ENCODE measurements at places on chromosomes 3 and 15. TPM values are rescaled to one million over a fixed set of nuclear protein-coding genes. Genes with fewer than 3 reads are reported as not detected.

WNT7A gene
- not detected for polyA plus RNA-seq

GRCh38 chr3:33942483-33943150 lies 144.2 kb downstream of the PDCD6IP start:
- DNase-seq, result no peak

GRCh38 chr3:76383781-76384180 lies 598.4 kb upstream of the ZNF717 start:
- no peak for DNase-seq

DNA sequence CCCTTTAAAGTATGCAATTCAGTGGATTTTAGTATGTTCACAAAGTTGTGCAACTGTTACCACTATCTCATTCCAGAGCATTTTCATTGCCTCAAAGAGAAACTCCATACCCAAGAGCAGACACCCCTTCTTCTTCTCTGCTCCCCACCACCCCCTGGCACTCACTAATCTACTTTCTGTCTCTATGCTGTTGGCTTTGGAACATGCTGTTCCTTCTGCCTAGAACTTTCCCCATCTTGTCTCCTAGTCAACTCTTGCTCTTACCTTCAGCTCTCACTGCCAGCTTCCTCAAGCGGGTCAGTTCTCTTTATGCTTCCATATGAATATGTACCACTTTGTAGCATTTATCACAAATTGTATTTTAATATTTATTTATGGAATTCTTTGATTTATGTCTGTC lies 50.1 kb downstream of the TYRO3 start:
- no peak for DNase-seq

FOXB1 gene
- not detected for polyA plus RNA-seq

DNA sequence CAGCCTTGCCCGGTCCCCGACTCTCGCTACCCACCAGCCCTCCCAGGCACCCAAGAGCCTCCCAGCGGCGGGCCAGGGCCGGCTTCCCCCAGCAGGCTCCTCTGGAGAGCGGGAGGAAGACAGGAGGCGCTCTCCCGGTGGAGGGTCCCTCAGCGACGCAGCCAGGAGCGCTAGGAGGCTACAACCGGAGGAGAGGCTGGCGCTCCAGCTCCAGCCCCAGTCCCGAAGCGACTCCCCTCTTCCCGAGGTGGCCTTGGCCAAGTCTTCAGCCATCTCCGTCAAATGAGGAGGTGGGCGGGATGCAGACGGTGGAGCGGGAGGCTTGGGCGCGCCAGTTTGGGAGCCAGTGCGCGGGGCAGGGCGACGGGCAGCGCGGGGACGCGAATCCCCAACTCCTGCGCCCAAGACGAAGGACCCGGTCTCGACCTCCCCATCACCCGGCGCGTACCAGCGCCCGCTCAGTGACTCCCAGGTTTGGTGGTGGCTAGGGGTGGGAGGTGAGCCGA lies 722 bp downstream of the CHRNA3 start:
- no peak for DNase-seq

KBTBD12 gene
- 0.86 TPM for polyA plus RNA-seq

DNA sequence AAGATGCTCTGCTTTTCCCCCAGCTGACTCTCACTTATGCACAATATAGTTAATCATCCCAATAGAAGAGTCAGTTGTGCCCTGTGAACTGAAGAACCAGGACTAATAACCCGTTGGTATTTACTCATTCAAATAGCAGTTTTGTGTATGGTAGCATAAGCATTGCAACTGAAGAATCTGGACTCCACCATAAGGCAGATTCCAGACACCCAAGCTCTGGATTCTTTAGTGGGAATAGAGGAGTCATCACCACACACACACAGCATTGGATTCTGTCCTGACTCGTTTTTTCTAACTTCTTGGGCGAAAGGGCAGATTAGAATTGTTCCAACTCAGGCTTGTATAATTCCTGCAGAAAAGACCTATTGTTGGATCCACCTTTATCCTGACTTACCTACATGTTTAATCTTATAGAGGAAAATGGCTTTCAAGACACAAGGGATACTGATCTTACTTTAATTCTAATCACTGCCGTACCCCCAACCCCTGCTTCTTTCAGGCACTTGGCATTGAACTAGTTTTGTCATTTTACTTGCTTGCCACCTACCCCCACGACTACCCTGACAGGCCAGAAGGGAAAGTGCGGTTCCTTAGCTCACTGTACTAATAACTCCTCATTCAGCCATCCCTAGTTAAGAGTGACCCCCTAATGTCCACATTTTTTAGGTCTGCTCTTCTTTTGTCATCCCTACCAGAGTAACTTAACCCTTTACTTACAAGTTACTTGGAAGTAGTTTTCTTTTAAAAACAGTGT lies 42.3 kb downstream of the NKIRAS1 start:
- DNase-seq, result no peak

- no peak for DNase-seq
Observed at GRCh38 chr3:127543441-127543840, 47.1 kb downstream of the TPRA1 start.

GRCh38 chr3:189464799-189465198 lies 166.4 kb upstream of the TP63 start:
- DNase-seq, result no peak

PLCB2 gene
- polyA plus RNA-seq, result 7.8 TPM

DNA sequence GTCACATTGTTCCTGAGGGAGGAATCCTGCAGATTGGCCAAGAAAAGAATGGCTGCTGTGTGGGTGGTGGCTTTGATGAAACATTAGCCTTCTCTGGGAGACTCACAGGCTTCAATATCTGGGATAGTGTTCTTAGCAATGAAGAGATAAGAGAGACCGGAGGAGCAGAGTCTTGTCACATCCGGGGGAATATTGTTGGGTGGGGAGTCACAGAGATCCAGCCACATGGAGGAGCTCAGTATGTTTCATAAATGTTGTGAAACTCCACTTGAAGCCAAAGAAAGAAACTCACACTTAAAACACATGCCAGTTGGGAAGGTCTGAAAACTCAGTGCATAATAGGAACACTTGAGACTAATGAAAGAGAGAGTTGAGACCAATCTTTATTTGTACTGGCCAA lies 6.1 kb downstream of the PTX3 start:
- DNase-seq, result no peak

GRCh38 chr15:68789534-68790241 lies 31.0 kb downstream of the ANP32A start:
- DNase-seq, result no peak

UROC1 gene
- polyA plus RNA-seq, result 0.21 TPM

MEX3B gene
- polyA plus RNA-seq, result 49.7 TPM

DNA sequence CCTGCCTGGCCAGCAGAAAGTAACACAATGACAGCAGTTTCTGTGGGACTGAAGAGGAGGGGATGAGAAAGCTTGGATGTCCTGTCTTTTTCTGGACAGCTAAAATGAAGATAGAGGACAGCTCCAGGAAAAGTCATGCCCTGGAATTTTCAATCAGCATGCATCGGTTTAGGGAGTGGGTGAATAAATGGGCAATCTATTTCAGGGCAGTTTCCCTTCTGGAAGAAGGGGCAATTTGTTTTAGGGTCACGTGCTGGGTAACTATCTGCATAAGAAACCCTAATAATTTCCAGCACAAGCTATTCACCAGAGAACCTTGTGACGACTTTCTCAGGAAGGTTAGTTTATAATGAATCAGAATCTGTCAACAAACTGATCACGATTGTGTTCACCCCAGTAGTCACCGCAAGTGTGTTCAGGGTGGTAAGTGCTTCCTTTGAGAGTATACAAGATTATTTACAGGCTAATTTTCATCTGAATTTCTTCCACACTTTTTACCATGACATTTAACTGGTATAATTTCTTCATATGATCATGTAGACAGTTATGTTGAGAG lies 318.0 kb upstream of the GBE1 start:
- DNase-seq, result no peak

EEF1AKMT4 gene
- 2.8 TPM for polyA plus RNA-seq

DNA sequence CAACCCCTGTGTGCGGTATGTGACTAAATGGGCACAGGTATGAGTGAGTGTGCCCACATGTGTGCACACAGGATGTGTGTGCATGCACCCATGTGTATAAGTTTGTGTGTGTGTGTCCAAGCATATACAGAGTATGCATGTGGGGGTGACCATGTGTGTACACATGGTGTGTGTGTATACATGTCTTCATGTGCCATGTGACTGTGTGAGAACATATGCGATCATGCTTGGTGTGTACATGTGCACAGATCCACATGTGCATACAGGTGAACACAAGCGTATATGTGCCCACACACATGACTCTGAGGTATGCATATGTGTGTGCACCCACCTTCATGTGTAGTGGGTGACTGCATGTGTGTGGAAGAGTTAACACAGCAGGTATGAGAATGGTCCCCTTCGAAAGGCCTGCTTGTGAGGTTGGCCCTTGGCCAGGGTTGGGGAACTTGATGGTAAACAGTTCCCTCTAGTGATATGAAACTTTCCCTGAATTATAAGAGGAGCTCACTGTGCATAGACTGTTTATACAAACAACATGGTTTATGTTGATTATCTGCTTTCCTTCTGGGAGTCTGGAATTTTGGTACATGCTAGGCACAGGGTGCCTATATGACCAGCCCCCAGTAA lies 10.3 kb downstream of the PFKFB4 start:
- no peak for DNase-seq

- no peak for DNase-seq
Observed at GRCh38 chr3:119885746-119886530, 104.0 kb downstream of the NR1I2 start.

- no peak for DNase-seq
Observed at GRCh38 chr3:136728918-136729317, 23.3 kb downstream of the STAG1 start.

DNA sequence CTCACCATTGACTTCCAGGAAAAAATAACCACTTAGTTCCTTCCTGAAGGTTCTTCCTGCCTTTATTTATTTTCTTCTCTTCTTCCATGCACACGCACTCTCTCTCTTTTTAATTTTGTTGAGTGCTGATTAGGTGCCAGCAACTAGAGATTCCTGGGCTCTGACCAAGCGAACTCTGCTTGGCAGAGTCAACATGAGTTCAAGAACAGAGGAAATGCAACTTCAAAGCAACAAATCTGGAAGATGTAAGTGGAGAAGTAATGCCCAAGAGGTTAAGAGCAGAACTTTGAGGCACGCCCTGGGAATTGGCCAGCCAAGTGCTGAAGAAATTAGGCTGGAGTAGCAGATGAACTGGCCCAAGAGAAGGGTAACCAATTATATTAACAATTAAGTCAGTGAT lies 8.5 kb downstream of the ERC2 start:
- no peak for DNase-seq

NR1I2 gene
- polyA plus RNA-seq, result 0.18 TPM

DNA sequence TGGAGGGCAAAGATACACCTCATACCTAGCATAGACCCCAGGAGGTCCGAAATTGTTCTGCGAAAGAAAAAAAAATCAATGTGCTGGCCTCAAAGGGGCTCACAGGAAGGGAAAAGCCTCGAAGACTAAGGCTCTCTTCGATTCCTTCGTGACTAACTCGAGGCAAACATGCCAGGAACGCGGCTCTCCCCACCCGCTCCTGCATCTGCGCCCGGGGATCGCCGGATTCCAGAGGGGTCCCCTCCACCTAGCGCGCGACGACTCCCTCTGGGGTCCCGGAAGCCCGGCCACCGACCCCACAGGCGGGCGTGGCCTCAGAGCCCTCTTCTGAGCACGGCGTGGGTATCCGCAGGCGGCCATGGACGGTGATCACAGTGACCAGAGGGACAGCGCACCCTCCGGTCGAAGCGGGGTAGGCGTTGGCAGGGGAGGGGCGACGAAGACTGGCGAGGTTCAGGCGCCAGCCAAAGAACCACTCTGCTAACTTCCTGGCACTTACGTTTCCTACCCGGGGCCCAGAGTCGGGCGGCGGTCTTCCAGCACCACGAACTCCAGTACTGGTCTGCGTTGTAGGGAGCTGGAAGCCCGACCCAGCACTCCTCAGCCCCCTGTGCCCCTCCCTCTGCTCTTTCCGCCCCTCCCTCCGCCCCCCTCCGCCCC lies 515 bp upstream of the EIF3J start:
- DNase-seq, result peak; percentile 75

PHLDB2 gene
- polyA plus RNA-seq, result 29.8 TPM

- DNase-seq, result no peak
Observed at GRCh38 chr15:93250950-93251349, 161.9 kb upstream of the RGMA start.

- no peak for DNase-seq
Observed at GRCh38 chr15:34119291-34119690, 17.4 kb downstream of the PGBD4 start.

DNA sequence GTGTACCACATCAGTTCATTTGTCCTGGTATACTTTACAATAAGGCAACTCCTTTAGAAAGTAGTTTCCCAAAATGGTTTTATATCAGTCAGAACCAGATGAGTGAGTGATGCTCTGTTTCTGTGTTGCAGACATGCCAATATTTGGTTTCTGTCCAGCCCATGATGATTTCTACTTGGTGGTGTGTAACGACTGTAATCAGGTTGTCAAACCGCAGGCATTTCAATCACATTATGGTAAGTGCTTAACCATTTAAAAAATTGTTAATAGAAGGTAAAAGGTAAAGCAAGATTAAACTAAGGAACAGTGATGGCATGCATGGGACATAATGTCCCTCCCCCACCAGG lies 40.0 kb upstream of the SCAANT1 start:
- DNase-seq, result no peak

All from left renal pelvis (tissue), 4 donors.